ENCODE measurements at places on chromosomes 7 and 10.

DNA sequence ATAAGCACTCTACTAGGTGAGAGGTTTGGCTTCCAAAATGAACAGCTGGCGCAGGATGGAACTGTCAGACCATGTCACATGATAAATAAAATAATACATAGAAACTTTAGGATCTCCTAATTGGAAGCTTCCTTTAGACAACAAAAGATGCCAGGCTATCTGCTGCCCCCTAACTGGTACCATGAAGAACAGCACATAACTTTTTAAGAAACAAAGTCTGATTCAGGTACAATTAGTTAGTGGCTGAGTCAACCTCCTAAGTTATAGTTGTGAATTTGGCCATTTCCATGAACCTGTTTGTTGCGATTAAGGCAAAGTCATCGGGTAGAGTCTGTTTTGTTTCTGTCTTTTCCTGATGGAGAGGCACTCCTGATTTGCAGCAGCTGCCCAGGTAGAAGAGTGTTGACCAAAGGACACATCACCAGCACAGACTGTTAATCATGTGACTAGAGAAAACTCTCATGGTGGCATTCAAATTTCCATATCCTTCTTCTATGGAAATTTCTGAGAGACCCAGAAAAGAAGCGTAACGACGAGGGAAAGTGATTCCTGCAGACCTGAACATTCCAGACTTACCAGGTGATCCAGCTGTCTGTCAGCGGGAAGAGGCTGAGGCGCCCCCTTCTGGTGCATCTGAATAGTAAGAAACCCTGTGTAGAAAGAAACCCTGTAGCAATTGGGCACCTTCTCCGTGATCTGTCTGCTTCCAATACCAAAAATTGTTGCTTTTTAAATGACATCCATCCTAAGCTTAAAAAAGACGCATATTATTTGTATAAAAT, 8.6 kb upstream of the INHBA start:
- no peak for DNase-seq

- peak; percentile 46 for DNase-seq
These were observed 70.2 kb downstream of the NOC3L start for GRCh38 chr10:94292434-94293090.

- DNase-seq: peak; percentile 54
These were observed 92.1 kb downstream of the CYP51A1 start for GRCh38 chr7:92042056-92042737.

GRCh38 chr7:103117465-103117864, 31.4 kb downstream of the NAPEPLD start:
- no peak for DNase-seq

DNA sequence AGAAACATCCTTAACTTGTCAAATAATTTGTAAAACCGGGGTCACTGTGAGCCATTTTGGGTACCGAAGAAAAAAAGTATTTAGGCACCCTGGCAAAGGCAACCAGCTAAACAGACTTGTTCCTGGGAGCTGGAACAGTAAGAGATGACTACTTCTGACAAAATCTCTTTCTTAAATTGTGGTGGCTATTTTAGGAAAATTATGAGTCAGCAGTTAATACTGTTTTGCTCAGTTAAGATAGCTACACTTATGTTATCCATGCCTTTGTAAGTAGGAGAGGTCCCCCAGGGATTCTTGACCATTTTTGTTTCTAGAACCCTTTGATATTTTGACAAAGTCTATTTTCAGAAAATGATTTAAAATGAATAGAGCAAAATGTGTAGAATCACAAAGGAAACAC, 68.7 kb downstream of the TAX1BP1 start:
- no peak for DNase-seq

GRCh38 chr7:99102361-99102760, 41.5 kb downstream of the SMURF1 start:
- DNase-seq: no peak

GRCh38 chr10:57338823-57339558, 928.7 kb downstream of the IPMK start:
- peak; percentile 21 for DNase-seq

- DNase-seq: no peak
These were observed 118.4 kb upstream of the INSYN2A start for GRCh38 chr10:127314797-127315196.

DNA sequence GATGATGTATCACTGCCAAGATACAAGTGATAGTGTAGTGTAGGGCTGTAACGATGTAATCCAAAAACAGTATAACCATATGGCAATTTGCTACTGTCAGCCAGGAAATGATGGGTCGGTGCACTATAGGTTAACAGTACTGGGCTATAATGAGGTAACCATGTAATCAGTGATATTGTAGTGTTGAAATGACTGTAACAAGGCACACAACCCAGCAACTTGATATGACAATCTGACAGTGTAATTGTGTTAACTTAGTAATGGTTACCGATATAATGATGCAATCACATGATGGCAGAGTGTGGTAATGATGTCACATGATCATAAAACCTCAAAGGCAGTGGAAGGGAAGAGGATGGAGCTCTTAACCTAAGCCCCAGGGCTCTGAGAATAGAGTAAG, 73.8 kb upstream of the SLF2 start:
- DNase-seq: no peak

DNA sequence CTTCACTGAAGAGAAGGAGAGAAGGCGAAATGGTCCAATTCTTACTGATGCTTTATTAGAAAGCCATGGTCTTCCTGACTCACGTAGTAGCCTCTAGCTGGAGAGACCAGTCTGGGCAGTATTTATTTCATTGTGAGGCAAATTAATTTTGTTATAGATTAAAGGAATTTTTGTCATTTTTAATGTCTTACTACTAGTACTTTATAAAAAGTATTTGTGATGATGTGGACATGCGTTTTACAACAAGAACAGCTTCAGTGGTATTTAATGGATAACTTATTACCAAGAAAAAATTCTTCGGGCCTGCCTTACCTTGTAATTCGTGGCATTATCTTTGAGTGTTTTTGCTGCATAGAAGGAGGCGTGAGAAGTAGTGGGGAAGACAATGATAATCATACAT, 339.4 kb upstream of the SHH start:
- DNase-seq: no peak

DNA sequence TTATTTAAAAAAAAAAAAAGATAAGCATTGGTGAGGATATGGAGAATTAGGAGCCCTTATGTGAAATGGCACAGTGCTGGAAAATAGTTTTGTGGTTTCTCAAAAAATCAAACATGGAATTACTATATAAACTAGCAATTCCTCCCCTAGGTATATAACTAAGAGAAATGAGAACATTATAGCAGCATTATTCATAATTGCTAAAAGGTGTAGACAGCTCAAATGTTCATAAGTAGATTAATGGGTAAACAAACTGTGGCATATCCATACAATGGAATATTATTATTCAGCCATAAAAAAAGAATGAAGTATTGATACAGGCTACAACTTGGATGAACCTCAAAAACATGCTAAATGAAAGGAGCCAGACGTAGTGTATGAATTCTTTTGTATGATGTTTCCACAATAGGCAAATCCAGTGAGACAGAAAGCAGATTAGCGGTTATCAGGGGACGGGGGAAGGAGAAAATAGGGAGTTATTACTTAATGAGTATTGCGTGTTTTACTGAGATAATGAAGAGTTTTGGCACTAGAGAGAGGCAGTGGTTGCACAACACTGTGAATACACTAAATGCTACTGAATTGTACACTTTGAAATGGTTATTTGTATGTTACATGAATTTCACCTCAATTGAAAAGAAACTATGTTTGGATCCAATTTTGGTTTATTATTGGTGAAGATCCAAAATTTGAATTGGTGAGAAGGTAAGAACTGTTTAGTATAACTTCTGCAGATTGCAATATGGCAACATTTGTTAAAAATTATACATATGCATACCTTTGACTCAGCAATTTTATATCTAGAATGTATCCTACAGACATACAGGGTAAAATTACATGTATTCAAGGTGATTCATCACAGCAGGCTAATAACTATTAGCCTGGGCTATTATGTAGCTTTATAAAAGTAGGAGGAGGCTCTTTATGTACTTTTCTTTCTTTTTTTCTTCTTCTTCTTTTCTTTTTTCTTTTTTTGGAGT, 69.7 kb downstream of the VCL start:
- no peak for DNase-seq

DNA sequence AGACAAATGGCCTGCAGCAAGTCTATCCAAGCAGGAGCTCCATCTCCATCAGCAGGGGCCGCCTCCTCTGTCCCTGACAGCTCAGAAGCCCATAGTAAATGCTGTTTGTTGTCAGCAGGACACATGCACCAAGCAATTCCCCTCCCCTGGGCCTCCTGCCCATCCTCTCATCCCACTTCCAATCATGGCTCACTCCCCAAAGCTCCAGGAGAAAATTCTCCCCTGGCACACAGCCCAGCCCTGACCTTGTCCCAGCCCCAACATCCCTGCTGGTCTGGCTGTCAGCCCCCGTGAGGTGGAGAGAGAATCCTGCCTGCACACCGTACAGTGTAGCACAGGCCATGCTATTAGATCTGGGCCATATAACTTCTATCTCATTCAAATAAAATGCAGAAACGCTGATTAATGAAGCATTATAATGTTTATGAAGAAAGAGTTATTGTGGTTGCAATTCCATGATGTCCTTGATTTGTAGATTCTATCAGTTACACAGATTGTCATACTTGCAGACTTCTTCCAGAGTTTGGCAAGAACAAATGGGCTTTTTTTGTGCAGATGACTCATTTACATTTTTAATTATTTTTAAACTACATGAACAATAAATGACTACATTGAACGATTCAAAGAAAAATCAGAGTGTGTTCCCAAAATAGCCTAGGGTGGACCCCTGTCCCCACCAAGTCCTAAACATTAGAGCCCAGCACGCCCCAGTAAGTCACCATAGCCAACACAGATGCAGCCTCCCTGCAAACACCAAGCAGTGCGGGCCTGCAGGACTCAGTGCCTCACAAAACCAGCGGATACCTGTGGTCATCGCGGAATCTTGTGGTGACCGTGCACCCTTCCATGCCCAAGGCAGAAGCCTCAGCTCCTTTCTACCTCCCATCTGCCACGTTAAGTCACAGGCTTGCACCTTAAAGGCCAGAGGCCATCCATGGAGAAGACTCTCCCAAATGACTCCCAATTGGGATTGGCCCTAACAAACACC, 70.1 kb downstream of the COBL start:
- no peak for DNase-seq

DNA sequence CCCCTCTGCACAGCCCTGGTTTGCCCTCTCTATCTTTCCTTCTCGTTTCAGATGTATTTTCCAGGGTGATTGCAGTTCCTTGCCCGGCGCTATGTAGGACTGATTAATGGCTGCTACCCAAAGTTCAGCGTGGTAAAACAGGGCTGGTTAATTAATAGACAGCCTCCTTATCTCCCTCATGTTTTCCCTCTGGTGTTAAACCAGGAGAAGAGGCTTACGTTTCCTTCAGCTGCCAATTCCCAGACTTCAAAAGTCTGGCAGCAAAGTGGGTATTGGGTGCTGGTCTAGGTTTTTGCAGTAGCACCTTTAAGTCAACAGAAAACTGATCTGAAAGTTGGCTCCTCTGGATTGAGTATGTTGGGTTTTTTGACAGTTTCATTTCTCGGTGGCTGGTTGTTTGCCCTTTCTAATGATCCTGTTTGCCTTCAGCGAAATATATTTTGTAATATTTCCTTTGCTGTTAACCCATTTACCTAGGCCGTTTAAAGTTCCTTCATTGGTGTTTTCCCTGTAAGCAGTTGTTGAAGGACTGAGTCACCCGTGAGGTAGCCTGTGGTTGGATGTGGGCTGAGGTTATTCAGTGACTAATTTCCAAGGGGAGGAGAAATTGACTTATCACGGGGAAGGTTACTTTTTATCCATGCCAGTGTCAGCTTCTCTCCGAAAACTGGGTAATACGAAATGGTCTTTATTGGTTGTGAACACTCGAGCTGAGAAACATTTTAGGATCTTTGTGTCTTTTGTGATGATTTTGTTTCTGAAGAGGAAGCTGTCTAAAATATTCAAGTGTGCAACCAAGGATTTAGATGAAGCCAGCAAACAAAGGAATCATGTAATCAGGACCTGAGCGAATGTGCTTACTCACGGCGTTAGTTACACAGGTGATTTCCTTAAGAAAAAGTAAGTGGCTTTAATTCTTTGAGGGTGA, 257.2 kb downstream of the KIAA1217 start:
- DNase-seq: peak; percentile 87

GRCh38 chr7:155764438-155764793, 47.8 kb downstream of the SHH start:
- no peak for DNase-seq

DNA sequence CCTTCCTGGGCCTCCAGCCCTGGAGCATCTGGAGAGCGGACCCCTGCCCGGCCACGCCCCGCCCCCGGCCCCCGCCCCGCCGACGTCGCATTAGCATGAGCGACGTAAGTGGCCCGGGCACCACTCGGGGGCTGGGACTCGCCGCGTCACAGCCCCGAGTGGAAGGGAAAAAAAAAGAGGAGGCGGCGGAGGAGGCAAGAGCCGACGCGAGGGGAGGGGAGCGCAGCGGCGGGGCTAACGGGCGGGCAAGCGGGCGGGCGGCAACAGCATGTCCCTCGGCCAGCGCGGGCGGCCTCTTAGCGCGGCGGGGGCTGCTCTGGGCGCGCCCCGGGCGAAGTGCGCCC, at the start of gene SLC18A3:
TSS of gene SLC18A3 (plus strand) at position 197 of the 344 bp plus-strand sequence. CDS start 431 bp downstream, outside the sequence.
- no peak for DNase-seq

DNA sequence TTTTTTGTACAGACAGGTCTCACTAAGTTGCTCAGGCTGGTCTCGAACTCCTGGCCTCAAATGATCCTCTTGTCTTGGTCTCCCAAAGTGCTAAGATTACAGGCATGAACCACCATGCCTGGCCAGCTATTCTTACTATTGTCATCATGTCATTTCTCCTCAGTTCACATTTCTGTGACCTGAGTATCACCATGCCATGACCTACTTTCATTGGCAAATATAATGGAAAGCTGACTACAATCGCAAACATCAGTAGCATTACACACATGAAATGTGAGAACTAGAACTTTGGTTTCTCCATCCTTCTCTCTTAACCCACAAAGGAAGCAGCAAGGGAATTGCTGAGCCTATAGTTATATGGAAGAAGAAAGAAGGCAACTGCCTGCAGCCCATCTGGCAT, 26.0 kb upstream of the WIPF3 start:
- no peak for DNase-seq

GRCh38 chr7:8125680-8126444, 136.1 kb downstream of the ICA1 start:
- no peak for DNase-seq

DNA sequence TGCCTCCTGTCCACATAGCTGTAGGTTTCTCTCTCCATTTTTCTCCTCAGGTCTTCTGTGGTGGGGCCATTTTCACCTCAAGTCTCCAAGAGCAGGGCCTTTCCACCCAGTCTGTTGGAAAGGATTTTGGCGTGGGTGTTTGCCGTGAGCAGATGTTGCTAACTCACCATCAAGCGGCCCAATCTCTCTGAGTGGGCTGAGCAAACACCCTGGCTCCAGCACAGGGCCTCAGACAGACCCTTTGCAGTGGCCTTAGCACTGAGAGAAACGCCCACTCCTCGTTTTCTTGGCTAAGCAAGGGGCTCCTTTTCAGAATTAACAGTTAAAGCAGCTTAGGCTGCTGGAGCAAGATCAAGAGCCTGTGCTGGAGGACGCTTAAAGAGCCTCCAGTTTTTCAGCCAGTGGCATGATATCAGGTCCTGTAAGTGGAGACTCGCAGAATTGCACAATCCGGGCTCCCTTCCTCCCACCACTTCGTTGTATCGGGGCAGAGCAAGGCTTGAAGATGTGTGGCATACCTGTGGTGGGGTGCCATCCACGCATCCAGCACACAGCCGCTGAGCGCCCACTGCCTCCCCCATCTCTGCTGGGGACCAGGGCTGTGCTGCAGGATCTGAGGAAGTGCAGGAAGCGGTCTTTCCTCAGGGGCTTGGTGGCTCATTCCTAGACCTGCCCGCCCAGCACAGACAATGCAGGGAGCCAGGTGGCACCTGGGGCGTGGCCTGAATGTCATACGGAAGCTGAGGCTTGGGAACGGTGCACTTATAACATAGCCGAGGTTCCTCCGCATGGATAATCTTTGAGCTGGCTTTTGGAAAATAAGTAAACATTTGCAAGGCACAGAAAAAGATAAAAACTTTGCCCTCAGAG, 142.7 kb downstream of the ADARB2 start:
- no peak for DNase-seq

Data from LNCaP clone FGC (cell line).